ENCODE measurements at places on chromosomes 5 and 9.

GRCh38 chr5:34571677-34572041 is 84.5 kb upstream of the RAI14 start:
- DNase-seq, result no peak

GRCh38 chr9:79040671-79041070 is 531.1 kb upstream of the TLE4 start:
- no peak for DNase-seq

DNA sequence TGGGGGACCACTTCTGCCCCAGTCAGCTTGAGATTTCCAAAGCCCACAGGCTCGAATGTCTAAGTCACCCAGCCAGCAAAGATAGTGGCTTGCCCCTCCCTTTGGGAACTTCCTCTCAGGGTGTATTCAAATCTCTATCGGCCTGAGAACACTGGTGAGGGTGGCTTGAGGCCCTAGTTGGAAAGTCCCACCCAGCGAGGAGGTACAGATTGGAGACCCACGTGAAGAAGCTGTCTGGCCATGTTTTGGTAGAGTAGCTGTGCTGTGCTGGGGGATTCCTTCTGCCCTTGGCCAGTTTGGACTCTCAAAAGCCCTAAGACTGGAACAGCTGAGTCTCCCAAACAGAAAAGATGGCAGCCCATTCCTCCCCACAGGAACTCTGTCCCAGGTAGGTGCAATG is 172.7 kb upstream of the RIOK2 start:
- no peak for DNase-seq

DNA sequence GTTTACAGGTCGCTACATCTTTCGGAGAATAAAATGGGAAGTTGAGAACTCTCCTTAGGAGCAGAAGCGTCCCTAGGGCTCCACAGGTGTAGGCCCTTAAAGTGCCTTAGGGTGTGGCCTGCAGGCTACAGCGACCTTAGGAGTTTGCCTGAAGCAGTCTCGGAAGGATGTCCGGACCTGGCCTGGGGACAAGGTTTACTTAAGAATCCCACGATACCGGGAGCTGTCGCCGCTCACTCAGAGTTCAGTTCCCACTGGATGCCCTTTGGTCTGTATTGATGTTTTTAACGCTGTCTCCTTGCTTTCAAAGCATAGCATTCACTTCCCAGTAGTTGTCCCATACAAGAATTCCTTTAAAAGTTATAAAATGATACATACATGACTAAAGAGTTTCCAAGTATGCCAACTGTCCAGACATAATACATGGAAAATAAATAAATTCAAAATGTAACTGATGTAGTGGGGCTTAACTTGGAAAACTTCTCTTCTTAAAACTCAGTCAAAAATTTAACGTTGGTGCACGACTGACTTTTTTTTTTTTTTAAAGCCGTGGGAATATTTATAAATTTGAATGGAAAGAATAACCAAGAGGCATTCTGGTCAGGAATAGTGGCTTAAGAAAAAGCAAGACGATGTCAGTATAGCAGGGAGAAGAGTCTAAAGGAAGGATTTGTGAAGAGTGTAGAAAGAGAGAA is 848 bp downstream of the RAD50 start:
- peak; percentile 11 for DNase-seq

- DNase-seq, result no peak
Observed at GRCh38 chr5:168097876-168098653, 193.4 kb upstream of the WWC1 start.

- no peak for DNase-seq
Observed at GRCh38 chr9:103361906-103362305, 366.8 kb downstream of the CYLC2 start.

DNA sequence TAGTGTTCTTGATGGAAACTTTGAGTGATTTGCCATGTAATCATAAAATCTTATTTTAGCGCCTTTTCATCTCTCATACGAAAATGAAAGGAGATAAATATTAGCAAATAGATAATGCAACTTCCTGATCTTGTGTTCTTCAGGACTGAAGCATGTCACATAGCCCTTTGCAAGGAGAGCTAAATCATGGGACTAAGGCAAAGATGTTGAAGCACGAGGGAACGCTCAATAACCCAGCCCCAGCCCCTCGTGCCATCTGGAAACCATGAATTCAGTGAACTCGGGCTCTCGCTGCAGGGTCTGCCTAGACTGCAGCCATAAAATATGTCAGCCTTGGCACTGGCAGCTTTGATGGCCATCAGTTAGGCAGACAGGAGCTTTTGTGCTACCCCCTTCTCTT is 58.2 kb downstream of the F2RL2 start:
- DNase-seq, result no peak

DNA sequence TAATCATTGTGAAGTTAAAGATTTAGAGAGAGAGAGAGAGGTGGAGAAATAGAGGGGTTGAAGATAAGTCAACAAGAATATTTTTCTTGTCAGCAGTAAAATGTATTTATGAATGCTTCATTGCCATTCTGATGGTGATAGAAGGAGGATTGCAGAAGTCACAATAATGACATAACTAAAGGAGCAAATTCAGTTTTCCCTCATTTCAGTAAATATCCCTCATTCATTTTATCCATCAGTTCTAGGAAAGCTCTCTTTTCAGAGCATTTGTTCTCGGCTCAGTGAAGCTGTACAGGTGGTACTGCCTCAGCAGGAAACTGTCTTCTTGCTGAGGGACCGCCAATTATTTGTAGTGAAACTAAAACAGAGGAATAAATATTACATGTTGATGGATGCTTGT is 681.4 kb downstream of the CETN3 start:
- no peak for DNase-seq

GRCh38 chr9:130996676-130997394 is 12.1 kb upstream of the LAMC3 start:
- no peak for DNase-seq

DNA sequence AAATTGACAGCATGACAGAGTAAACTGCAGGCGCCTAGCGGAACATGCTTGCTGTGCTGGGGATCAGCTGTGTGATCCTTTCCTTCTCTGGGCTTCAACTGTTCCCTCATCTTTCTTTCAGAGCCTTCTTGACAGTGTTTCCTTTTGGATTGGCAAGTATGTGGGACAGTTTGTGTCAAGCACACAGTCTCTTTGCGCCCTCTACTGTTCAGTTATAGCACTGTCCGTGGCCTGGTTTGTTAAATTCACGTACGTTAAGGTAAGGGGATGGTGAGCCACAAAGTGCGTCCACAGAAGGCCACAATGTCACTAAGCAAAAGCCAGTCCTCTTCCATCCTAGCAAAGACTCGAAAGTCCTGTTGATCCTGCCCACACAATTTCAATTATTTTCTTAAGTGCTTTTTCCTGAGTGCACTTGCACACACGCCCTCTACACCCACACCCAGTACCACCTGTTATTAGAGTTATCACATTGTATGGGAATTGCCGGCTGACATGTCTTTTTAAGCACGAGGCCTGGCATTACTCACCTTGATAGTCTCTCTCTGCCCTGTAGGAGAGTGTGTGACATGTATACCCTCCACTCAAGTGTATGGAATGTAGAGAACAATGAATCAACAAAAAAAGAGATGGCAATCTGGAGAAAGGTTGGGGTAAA is 22.5 kb upstream of the PTPN3 start:
- DNase-seq, result peak; percentile 20

DNA sequence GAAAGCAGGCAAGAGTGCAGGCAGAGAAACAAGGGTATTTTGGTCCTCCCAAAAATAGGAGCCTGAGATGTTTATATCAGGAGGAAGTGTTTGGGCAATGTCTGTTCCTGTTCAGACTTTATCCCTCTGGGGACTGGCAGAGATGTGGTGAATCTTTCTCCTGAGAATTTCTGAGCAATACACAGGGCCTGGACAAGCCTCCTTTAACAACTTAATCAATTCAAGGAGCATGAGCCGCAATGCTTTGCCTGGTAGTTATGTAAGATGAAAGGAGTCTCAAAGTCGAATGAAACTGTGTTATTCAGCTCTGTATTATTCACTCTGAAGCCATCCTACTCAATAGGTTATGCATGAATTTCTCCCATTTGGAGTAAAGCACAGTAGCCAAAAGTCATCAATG is 365.6 kb downstream of the MAN2A1 start:
- no peak for DNase-seq

DNA sequence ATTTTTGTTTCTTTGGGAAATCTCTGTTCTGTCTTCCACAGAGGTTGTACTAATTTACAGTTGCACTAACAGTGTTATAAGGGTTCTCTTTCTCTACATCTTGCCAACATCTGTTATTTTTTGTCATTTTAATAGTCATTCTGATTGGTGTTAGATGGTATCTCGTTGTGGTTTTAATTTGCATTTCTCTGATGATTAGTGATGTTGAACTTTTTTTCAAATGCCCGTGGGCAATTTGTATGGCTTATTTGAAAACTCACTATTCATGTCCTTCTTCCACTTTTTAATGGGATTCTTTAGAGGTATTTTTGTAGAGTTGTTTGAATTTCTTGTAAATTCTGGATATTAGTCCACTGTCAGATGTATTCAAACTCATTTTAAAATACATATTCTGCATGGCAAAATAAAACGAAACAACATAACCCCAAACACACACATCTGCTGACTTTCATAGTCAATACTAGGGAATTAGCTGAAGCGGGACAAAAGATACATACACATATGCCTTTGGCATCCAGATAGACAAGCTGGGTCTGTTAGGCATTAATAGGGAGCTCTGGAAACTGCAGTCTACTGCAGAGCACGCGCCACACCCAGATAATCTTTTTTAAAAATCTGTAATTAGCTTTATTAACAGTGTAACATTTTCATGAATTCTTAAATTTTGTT is 5.8 kb upstream of the SPATA31C2 start:
- no peak for DNase-seq

GRCh38 chr9:72188232-72188631 is 39.0 kb downstream of the GDA start:
- no peak for DNase-seq

GRCh38 chr5:153558957-153559356 is 68.5 kb downstream of the GRIA1 start:
- no peak for DNase-seq

DNA sequence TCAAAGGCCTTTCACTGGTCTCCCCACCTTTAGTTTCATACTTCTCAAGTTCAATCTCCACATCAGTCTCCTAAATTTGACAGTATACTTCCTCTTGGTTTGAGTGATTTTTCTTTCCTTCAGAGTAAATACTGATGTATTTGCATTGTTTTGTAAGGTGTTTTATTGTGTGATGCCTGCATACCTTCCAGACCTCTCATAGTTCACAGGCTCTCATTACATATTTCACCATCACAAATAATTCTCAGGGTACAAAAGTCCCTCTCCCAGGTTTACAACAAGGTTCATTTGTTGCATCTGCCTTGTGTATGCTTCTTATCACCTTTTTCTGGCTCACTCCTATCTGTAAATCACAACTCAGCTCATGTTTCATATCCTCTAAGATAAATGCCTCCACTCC is 22.2 kb upstream of the TUSC1 start:
- no peak for DNase-seq

DNA sequence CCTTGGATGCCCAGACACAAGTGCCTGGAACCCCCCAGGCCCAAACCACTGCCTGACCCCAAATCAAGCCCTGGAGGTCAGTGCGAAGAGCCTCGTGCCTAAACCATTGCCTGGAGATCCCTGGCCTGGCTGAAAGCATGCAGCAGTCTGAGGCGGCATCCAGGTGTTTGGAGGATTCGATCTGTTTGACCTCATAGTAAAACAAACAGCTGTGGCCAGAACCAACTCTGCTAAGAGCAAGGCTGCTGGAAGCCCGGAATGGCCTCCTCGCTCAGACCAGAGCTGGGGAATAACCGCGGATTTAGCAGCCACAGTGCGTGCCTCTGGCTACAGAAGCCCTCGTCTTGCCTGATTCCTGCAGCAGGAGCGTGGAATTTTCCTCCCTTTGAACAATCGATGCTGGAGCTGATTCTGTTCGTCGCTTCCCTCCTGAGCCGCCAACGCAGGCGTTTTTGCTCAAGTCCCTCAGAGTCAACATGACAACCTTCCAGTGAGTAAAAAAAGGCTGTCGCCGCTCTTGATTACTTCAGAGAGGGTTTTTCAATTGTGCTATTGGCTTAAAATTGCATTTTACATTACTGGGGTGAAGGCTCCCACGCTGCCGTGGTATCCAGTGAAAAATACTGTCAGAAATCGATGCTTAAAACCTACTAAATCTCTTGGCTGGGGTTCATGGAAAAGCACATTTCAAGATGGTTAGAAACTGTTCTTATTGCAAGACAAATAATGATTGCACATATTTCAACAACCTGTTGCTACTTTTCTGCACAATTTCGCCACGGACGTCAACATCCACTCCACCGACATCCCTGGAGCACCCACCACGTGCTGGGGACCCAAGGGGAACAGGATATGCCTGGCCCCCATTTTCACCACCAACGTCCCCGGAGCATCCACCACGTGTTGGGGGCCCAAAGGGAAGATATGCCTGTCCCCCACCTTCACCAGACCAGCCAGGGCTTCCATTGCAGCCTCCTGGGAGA is 190.0 kb downstream of the OLFM1 start:
- DNase-seq, result no peak

- DNase-seq, result no peak
Observed at GRCh38 chr5:9231842-9232241, 314.0 kb downstream of the SEMA5A start.

DNA sequence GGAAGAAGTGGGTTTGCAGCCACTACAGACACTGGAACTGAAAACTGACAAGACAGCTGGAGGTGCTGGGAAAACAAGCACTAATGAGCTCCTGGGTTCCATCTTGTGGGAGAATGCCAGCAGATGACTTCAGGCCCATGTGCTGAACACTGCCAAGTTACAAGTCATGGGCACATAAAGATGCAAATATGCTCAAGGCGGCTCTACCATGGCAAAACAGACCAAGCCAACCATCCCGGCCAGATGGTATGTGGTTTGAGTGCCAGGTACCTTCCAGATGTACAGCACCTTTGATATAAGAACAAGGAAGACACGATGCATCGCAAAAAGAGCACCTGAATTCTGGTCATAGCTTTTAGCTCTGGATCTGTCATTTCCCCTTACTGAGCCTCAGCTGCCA is 19.9 kb downstream of the TNFSF8 start:
- DNase-seq, result no peak

- DNase-seq, result no peak
Observed at GRCh38 chr9:76135902-76136301, 245.4 kb downstream of the PCSK5 start.

GRCh38 chr9:35547889-35548418 is 57.1 kb upstream of the TESK1 start:
- DNase-seq, result no peak

GRCh38 chr9:7811677-7812076 is 12.1 kb upstream of the DMAC1 start:
- no peak for DNase-seq

DNA sequence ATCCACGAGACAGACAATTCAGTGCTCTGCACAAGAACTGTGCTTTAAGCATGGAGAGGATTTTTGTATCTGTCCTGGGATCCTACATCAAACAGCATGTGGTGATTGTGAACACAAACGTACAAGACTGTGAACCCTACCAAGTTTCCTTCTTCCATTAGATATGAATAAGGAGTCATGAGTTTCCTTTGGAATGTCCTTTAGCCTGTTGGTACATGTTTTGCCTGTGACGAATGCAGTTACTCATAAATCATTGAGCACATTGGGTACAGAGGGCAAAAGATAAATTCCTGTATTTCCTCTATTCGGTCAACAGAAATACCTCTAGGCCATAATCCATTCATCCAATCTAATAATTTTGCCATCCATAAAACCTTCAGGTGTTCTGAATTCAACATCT is 61.5 kb downstream of the FXN start:
- no peak for DNase-seq

- DNase-seq, result no peak
Observed at GRCh38 chr9:265209-265870, 50.7 kb downstream of the DOCK8 start.

All from CD4-positive, alpha-beta T cell treated with Interleukin-4 for 4 hours (primary cell).